Astrocyte of the spinal cord (primary cell): ENCODE measurements at places on chromosomes 1 and 21.

GRCh38 chr1:221394011-221394544 lies 347.8 kb downstream of the DUSP10 start:
- peak; percentile 80 for DNase-seq

GRCh38 chr1:16617778-16618580 lies 4.6 kb upstream of the NBPF1 start:
- no peak for DNase-seq

DNA sequence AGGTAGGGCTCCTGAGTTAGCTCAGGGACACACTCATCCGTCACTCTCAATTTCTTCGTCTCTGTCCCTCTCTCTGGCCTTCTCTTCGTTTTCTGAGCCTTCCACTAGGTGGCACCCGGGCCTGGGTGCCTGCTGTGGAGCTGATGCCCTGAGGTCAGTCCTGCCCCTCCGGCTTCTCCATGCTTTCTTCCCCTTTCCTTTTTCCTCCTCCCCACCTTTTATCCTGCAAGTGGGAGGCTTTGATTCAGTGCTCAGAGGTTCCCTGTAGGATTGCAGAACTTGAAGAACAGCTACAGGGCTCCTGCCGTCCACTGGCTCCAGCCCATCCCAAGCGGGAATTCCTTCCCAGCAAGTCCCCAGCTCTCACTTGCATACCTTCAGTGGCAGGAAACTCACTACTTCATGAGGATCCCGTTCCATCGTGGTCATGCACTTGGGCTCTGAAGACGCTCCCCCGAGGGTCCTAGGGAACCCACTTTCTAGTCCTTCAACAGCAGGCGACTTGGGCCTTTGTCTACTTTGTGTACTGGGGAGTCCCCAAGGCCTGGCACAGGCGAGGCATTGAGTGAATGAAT lies 45.6 kb downstream of the SRRM1 start:
- DNase-seq: peak; percentile 64

GRCh38 chr1:232820431-232820830 lies 15.2 kb downstream of the MAP10 start:
- DNase-seq: no peak

DNA sequence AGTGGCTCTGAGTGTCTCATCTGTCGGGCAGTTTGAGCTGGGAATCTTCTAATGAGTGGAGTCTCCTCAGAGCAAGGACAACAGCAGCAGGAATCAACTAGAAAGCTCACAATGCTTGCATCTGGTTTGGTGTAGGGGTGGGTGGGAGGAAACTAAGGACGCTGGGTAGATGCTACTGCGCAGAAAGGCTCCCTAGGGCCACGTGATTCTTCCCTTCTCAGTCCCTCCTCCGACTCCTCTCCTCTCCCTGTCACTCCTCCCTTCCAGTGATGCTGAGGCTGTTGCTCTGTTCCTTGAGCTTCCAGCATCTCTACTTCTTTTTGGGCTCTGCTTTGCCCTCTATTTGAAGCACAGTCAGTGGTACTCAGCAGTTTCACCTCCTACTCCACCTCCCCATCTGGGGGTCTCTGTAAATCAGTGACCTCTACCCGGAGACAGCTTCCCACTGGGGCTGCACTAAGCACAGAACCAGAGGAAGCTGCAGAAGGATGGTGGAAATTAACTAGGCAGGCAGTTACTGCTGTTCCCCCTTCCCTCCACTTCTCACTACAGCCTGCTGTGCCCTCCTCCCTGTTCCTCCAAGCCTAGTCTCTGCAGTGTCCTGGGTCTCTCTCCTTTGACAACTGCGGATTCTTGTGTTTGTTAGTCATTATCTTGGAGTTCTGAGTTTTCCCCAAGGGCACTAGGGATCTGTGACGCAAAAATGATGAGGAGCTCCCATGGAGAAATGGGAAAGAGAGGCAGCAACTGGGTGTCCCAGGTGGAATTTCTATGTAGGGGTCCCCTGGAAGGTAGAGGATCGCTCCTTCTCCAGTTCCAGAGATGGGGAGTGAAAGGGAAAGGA lies 5.8 kb downstream of the LINGO4 start:
- no peak for DNase-seq

DNA sequence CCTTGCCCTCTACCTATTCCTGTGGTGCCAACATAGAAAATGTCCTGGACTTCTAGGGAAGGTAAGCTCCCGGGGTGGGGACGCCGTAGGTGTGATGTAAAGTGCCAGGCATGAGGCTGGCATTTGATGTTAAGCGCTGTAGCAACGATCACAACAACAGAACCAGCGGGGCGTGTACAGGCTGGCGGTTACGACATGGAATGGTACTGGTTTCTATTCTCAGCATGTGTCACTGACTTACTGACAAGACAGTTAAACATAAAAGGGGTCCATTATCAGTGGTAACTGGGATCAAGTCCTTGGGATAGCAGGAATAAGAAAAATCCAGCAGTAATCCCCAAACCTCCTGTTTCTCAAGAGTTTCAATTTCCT lies 58.9 kb downstream of the TGFBR3 start:
- no peak for DNase-seq

DNA sequence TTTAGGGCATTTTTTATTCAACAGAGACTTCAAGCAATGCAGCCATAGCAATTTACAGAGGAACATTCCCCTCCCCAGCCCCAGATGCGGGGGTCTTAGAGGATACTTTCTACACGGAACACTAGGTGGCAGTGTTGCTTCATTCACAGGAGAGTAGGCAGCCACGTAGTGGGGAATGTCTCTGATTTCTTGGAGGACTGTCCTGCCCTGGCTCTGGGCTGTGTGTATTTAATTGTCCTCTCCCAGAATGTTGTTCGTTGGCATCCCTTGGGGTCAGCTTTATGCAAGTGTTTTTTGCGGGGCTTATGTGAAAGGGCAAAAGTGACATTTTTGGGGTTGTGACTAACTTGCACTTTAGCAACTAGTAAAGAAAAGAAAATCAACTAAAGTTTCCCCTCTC lies 96.9 kb downstream of the PAPPA2 start:
- peak; percentile 59 for DNase-seq

- no peak for DNase-seq
These were observed 26.0 kb downstream of the KIFAP3 start for GRCh38 chr1:170048515-170048914.

GRCh38 chr1:36087233-36088123 lies 1.2 kb upstream of the ADPRS start:
- no peak for DNase-seq
